ENCODE measurements at places on chromosomes 2 and 18.

- no peak for DNase-seq
These were observed 141.4 kb downstream of the SPP2 start for GRCh38 chr2:234191819-234192407.

DNA sequence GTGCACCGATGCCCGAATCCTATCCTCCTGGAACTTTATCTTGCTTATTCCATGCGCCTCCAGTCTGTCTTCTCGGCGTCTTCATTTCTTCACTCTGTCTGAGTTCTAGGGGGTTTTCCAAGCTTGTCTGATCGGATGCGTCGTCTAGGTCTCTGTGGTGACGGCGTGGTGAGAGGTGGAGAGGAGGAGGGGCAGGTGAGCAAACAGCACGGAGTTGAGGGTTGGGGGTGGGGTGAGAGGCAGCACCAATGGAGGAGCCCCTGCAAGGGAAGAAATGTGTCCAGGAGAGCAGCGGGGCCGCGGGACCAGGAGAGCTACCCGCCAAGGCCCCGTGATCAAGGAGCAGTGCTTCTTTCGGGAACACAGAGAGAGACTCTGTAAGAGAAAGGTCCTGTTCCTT, 131.3 kb upstream of the TWIST2 start:
- no peak for DNase-seq

GRCh38 chr2:191257934-191258333, 12.7 kb downstream of the MYO1B start:
- no peak for DNase-seq

DNA sequence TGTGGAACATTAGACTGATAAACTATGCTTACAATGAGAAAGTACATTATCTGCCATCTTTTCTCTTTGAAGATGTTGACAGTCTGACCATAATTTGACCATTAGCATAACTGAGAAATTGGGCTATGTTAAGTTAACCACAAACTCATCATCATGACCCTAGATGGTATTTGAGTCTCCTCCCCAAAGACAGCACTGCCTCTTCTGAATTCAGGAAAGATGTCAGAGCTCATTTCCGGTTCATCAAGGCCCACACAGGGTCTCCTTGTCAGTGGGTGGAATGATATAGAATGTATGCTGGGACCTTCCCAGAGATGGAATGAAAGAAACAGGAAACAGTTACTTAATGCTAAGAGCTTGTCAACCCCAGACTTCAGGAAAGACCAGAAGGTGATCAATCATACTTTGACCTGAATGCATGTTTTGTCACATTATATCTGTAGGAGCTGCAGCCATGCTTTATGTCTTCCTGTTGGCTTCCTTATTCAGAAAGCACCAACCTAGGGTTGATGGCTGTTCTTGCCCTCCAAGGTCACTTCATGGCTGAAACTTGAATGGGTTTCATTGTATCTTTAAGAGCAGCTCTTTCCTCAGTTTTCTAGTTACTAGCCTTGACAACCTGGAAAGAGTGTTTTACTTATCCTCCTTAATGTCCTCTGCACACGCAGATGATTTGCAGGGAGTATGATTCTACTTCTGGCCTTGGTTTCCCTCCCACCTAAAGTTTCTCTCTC, 99.1 kb upstream of the NEUROD1 start:
- DNase-seq, result no peak

- no peak for DNase-seq
These were observed 1.3 kb upstream of the BZW1 start for GRCh38 chr2:200810252-200810997.

DNA sequence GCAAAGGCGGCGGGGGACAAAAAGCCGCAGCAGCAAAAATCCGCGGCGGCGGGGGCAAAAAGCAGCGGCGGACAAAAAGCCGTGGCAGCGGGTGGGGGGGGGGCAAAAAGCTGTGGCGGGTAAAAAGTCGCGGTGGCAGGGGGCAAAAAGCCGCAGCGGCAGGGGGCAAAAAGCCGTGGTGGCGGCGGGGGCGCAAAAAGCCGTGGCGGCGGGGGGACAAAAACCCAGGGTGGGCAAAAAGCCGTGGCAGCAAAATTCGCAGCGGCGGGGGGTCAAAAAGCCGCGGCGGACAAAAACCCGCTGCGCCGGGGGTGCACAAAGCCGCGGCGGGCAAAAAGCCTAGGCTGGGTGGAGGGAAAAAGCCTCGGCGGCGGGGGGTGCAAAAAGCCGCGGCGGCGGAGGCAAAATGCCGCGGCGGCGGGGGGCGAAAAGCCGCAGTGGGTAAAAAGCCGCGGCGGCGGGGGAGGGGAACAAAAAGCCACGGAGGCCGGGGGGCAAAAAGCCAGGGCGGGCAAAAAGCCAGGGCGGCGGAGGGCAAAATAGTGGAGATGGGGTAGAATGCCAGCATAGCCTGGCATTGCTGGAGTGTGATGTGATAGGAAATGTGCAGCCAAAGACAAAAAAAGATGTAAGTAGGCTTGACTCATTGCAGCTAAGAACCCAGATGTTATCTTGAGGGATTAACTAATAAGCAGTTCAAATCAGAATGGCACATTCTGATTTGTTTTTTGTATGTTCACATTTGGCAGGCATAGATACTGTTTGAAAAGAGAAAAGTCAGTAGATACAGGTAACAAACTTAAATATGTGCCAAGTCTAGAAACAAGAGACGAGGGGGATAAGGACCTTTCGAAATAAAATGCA, 1076.3 kb downstream of the RPIA start:
- no peak for DNase-seq
